ENCODE measurements at places on chromosomes 5 and 9. TPM values are rescaled to one million over a fixed set of nuclear protein-coding genes. Genes with fewer than 3 reads are reported as not detected.
A peak's percentile ranks its signal among the peaks of the same experiment; 100 is the strongest.

GRCh38 chr9:14935106-14935751, 25.0 kb upstream of the FREM1 start:
- H3K27ac ChIP-seq = no peak overlapping the region
- no peak overlapping the region for H3K4me3 ChIP-seq
- H3K4me1 ChIP-seq = no peaks in the 10 kb centered on the region
- DNase-seq = no peak
- H3K36me3 ChIP-seq = no peaks in the 10 kb centered on the region

GRCh38 chr5:39513236-39513635, 88.5 kb upstream of the DAB2 start:
- no peak for DNase-seq
- no peaks in the 10 kb centered on the region for H3K36me3 ChIP-seq
- no peak overlapping the region for H3K27ac ChIP-seq
- no peaks in the 10 kb centered on the region for H3K4me1 ChIP-seq

- H3K27me3 ChIP-seq = peaks cover 53% of the 10 kb centered on the region
- H3K4me3 ChIP-seq = peak overlapping the region; percentile 22
- H3K27ac ChIP-seq = no peak overlapping the region
These were observed 1.5 kb upstream of the MYO10 start for GRCh38 chr5:16937503-16938161.

Gene RPL7A
- 4,111 TPM for total RNA-seq

Gene PCDHA1
- not detected for total RNA-seq

Gene IL33
- not detected for total RNA-seq

Gene HABP4
- total RNA-seq = 7.9 TPM

Gene SKIC3
- total RNA-seq = 67.4 TPM

Measured in activated naive CD4-positive, alpha-beta T cell treated with anti-CD3 and anti-CD28 coated beads for 36 hours (primary cell).